GM19239 (cell line): ENCODE measurements at places on chromosomes 5 and 9.

DNA sequence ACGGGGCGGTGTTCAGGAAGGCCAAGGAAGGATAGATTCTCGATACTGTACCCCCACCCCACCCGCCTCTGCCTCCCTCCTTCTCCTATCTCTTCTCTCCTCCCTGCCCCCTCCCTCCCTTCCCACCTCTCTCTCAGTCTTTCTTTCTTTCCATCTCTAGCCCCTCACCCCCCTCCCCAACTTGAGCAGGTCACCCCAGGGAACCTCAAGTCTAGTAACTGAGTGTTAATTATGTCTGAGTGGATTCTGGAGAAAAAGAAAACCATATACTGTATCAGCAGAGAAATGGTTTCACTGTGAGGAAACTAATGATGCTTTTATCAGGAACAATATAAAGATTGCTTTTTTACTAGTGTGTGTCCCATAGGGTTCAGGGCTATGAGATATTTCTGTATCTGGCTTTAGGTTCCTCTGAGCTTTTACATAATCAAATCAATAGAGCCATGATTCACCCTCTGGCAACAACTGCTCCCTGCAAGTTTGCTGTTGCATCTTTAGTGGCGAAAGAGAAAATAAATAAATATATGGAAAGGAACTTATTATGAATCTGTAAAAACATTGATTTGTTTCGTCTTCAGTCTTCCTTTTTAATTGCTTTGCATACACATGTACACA lies 639.7 kb downstream of the CCDC171 start:
- no peak for DNase-seq

DNA sequence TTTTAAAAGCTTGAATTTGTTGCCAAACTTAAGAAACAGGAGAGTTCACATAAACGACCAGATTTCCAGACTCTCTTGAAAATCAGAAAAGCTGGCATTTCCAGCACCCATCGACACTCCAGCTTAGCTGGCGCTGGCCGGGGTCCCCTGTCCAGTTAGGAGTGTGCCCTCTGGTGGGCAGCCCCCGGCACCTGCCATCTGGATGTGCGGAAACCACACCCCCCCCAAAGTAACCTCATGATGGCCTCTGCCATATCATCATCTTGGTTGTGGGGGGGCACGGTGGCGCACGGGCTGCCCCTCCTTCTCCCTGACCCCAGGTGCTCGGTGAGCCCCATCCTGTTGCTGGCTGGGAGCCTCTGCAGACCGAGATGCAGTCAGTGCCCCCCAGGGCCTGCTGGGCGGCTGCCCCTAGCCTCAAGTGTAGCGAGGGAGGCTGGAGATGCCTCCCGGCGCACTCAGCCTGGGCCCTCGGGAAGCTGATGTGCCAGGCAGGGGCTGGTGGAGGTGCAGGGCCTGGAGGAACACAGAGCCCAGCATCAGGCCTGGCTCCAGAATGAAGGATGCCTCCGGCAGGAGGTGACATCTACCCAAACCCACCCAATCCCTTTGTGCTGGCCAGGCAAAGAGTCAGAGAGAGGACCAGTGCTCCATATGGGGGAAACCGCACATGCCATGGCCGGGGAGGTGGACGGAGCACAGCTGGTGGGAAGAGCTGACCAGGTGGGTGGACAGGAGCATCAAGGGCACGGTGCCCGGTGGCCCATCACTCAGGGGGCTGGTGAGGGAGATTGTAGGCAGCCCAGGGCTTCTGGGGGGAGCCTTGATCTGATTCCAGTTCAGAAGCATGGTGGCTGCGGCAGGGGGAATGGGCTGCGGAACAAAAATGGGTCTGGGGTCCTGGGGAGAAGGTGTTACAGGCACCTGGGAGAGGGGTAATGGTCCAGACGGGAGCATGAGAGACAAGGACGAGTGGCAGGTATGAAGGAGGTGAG lies 70.6 kb downstream of the ADAMTS2 start:
- no peak for DNase-seq

- DNase-seq, result no peak
Measured at GRCh38 chr9:121399126-121399882, 29.3 kb upstream of the STOM start.

DNA sequence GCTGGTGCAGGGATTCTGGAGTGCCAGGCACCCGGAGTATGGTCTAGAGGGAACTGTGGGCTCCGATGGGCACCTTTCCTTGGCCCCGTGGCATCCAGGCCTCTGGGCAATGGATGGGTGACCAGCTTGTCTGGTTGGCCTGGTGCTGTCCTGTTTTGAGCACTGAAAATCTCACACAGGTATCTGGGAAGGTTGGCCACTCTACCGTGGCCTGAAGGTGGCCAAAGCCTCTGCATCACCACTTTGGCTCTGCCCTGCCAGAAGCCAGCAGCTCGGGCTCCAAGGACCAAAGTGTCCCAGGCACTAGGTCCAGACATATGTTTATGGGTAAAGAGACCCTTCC lies 28.8 kb downstream of the SLC6A7 start:
- DNase-seq, result no peak

GRCh38 chr9:125074976-125075375 lies 68.4 kb downstream of the SCAI start:
- DNase-seq, result no peak

DNA sequence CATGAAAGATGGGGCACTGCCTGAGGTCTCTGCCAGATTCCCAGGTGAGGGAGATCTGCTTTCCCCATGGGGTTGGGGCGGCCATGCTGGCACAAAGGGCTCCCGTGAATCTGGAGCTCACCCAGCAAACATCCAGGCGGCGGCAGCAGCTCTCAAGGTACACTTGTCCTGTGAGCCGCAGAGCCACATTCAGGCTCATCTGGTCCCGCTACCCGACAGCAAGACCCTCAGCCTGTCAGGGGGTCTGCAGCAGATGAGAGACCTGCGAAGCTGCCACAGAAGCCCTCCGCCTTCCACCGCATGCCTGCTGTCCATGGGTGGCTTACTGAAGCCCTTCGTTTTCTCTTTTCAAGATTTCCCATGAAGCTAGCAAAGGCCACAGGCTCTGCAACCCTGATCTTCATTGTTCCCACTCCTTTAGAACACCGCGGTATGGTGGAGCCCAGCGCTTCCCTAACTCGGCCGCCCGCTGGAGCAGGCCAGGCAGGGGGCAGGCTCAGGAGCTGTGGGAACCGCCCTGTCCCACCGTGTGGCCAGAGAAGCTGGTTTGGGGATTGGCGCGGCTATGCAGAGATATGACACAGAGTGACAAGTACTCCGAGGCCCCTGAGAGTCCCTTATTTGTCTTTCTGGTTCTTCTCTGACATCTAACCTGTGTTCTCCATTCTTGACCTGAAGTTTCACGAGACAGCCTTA lies 8.8 kb downstream of the LRRC14B start:
- no peak for DNase-seq

GRCh38 chr5:95754545-95754944 lies 23.4 kb downstream of the RHOBTB3 start:
- no peak for DNase-seq

DNA sequence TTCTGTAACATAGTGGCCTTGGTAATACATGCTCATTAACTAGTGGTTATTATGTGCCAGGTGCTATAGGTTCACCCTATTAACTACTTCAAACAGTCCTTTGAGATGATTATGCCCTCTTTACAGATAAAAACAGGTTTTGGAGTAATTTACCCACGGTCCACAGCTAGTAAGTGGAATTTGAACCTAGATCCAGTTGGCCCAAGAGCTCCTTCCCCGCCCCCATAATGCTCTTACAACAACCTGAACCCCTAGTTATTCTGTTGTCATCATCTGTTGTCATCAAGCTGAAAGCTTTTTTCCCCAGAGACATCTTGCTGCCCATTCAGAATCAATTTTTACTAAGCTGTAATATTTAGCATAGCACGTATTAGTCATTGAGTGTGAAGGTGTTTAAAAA lies 23.2 kb downstream of the XPA start:
- DNase-seq, result no peak

DNA sequence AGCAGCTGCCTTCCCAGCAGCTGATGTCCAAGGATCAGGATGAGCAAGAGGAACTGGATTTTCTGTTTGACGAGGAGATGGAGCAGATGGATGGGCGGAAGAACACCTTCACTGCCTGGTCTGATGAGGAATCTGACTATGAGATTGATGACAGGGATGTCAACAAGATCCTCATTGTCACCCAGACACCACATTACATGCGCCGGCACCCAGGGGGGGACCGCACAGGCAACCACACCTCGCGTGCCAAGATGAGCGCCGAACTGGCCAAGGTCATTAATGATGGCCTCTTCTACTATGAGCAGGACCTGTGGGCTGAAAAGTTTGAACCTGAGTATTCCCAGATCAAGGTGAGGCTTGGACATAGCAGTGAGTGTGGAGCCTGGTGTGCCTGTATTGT lies 46.9 kb downstream of the LARP1 start:
- DNase-seq, result no peak

DNA sequence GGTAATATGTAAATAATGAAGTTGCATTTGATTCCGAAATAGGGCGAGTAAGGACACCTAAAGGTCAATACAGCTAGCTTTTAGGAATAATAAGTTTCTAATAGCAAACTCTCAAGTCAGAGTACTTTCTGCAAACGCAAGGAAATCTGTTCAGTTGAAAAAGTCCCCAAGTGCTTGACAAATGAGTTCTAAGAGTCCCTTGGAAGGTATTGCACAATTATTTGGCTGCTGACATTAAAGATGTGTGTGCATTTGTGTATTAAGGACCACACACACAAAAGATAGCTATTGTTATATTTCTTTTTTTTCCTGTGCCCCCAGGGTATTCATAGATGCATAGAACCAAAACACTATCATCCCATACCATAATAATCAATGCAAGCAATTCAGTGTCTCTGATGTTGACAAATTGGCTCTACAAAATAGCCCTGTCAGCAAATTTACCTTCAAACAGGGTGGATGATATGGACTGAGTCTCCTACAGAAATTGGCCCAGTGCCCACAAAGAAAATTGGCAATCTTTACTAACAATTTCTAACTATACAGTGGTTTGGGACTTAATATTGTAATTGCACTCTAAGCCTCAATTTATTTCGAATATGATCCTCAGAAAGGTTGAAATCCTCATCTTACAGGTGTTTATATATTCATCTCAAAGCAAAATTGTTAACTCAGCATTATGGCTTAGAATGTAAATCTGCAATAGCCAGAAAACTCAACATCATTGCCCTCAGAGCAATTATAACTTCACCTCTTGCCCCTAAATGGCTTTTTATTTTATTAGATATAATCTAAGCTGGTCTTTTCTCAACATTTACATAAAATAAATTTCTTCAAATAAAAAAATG lies 827.2 kb downstream of the MAT2B start:
- no peak for DNase-seq

DNA sequence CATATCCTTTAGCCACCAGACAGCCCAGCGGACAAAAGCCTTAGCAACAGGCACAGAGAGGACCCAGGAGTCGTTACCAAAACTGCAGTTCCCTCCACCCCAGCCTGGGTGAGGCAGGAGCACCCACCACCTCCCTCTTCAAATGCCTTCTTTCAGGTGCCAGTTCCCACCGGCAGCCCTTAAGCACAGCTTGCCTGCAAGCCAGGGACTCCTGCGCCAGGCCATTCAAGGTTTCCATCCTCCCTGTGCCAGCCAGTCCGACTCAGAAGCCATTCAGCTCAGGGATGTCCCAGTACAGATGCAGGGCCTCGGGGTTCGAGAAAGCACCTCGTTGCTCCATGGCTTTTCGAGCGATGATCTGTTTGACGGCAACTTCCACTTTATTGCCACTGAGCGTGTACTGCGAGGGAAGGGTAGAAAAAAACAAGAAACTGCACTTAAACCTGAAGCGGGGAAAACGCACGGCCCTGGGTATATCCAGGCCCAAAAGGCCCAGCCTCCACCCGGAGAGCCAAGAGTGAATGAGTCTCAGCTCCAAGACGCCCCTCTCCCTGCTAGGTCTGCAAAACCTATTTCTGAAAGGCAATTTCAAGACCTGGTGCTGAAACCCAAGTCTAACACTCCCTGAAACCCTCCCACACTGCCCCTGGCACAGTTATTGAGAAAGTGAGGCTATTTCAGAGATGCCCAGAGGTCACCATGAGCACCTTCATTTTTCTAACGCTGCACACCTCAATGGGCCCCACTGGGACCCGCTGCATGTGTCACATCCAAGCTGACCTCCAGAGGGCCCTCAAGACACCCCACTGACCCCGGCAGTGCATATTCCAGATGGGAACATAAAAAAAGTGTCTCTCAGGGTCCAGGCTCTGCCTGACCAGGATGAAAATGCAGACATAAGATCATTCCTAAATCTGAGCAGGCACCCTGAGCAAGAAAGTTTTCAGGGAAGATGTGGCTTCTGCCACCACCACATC lies 36.8 kb upstream of the ZNF354A start:
- DNase-seq, result no peak
